ENCODE measurements at places on chromosomes 3 and 15.

DNA sequence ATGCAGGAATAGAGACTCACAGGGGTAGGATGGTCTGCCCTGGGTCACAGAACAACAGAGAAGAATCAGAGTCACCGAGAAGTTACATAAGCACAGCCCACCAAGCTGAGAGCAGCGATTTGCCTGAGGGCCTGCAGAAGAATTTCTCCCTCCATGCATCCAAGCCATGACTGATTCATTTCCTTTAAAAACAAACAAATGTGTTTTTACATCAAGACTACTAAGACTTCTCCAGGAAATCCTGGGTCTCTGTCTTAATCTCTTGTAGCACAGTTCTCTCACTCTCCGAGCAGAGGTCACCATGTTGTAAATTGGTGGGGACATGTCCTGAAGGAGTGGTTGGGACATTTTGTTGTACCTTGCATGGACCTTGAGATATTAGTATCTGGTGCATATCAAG is 159.8 kb downstream of the THSD4 start:
- H3K4me1 ChIP-seq, result no peaks in the 10 kb centered on the region
- DNase-seq, result no peak
- peaks cover 2% of the 10 kb centered on the region for H3K27me3 ChIP-seq
- H3K36me3 ChIP-seq, result peaks cover 3% of the 10 kb centered on the region
- no peak overlapping the region for H3K27ac ChIP-seq
- H3K4me3 ChIP-seq, result no peak overlapping the region

DNA sequence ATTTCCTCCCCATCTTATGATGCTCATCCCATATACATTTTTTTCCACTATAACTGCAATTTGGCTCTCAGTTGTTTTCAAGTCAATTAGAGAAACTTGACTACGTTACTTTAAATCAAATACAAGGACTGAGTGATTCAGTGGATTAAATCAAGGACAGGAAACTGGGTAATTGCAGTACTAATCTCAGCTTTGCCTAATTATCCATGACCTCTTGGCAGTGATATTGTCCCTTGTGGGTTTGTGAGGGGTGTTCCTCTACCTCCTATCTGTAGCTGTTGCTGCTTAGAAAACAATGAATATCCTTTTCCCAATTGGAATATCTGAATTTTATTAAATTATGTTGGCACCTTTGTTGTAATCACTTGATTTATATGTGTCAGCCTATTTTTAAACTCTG is 79.4 kb downstream of the ZPLD1 start:
- no peak for DNase-seq
- H3K27me3 ChIP-seq, result no peaks in the 10 kb centered on the region
- no peak overlapping the region for H3K27ac ChIP-seq

GRCh38 chr15:48965972-48966371 is 2.3 kb upstream of the SHC4 start:
- H3K4me3 ChIP-seq, result no peak overlapping the region
- no peak for DNase-seq
- H3K27ac ChIP-seq, result no peak overlapping the region
- H3K27me3 ChIP-seq, result peaks cover 28% of the 10 kb centered on the region

- no peaks in the 10 kb centered on the region for H3K27me3 ChIP-seq
- no peaks in the 10 kb centered on the region for H3K36me3 ChIP-seq
- no peak for DNase-seq
- no peak overlapping the region for H3K27ac ChIP-seq
- H3K4me3 ChIP-seq, result no peak overlapping the region
- H3K4me1 ChIP-seq, result no peaks in the 10 kb centered on the region
Measured at GRCh38 chr15:62698646-62699045, 343.9 kb upstream of the TPM1 start.

- H3K27ac ChIP-seq, result no peak overlapping the region
- H3K4me3 ChIP-seq, result no peak overlapping the region
Measured at GRCh38 chr3:56357266-56357665, 111.0 kb downstream of the ERC2 start.

DNA sequence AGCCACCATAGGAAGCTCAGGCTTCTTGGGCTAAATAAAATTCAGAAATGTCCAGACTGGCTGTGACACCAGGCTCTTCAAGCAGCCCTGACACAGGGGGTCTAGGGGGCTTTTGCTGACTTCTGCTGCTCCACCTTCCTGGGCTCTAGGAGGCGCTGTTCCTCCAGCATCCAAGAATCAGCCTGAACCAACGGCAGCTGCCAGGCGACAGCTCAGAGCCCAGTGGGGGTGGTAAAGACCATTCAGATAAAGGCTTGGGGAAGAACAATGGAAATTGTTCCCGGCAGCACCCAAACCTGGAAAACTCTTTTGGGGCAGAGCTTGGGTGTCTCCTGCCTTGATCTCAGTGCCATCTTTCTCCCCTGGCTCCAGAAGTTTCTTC is 21.6 kb upstream of the PSTPIP1 start:
- H3K27me3 ChIP-seq, result no peaks in the 10 kb centered on the region
- H3K4me3 ChIP-seq, result no peak overlapping the region
- H3K4me1 ChIP-seq, result peaks cover 15% of the 10 kb centered on the region
- peaks cover 2% of the 10 kb centered on the region for H3K36me3 ChIP-seq

Measured in naive thymus-derived CD8-positive, alpha-beta T cell (primary cell).